EL (cell line): ENCODE measurements at places on chromosomes 1 and 21.

DNA sequence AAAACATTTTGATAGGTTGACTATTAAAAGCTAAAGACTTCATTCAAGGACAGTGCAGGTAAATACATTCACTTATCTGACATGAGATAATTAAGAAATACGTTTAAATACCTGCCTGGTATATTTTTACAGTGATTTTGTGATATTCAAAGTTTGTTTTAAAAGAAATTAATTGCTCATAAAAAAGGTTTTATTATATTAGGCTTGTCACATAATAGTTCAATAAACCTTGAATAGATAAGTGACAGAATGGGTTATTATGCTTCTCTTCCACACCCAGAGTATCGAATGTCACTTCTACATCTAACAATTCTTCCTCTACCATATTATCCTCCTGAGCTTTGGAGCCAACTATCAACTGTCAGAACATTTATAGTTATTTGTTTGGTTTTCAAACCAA is 60.0 kb downstream of the LTN1 start:
- no peak for DNase-seq

GRCh38 chr1:15139654-15140350 is 13.7 kb upstream of the TMEM51 start:
- peak; percentile 20 for DNase-seq

GRCh38 chr1:9758559-9759121 is 65.1 kb downstream of the CLSTN1 start:
- no peak for DNase-seq

GRCh38 chr1:230066031-230066430 is 1.0 kb upstream of the GALNT2 start:
- no peak for DNase-seq

- DNase-seq: no peak
Measured at GRCh38 chr21:17572431-17572830, 40.3 kb downstream of the BTG3 start.

GRCh38 chr21:42153746-42154145 is 65.2 kb upstream of the ABCG1 start:
- DNase-seq: no peak

DNA sequence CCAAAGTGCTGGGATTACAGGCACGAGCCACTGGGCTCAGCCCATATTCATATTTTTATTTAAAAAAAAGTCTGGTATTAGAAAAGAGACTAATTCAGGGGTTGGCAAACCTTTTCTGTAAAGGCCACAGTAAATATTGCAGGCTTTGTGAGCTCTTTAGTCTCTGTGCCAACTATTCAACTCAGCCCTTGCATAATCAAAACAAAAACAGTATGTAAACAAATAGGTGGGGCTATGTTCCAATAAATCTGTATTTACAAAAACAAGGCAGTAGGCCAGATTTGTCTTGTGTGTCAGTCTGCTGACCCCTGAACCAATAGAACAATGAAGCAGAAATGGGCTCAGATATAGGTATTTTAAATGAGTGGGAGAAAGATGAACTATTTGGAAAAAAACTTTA is 49.3 kb downstream of the CDC42BPA start:
- DNase-seq: no peak

GRCh38 chr1:14580986-14581385 is 17.5 kb upstream of the KAZN start:
- DNase-seq: no peak

- DNase-seq: peak; percentile 78
Measured at GRCh38 chr1:77824079-77824478, 44.6 kb downstream of the MIGA1 start.

GRCh38 chr1:211723273-211723672 is 47.9 kb upstream of the NEK2 start:
- DNase-seq: no peak

- no peak for DNase-seq
Measured at GRCh38 chr1:207862241-207862787, 48.6 kb downstream of the CD34 start.

DNA sequence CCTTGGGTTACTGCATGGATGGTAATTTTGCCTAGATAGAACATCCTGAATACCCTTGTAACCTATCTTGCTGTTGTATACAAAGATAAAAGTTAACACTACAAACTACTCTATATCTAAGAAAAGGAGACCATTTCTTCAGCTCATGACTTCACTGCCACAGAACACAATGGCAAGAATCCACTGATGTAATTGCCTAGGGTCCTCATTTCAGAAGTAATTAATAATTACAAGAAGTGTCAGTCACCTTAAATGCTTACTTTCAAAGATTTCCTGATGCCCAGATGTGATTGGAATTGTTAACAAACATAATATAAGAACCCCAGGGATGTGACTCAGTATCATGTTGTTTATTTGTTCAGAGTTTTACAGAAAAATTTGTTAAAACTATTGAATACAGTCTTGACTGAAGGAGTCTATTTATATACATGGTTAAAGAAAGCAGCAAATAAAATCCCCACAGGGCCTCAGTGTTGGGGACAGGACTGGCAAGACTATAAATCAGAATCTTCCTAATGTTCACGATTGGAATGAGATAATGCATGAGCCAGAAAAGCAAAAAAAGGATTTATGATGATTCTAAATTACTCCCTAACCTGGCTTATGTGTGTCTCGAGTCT is 83.9 kb downstream of the CRB1 start:
- peak; percentile 20 for DNase-seq

GRCh38 chr1:181128592-181129497 is 40.3 kb downstream of the IER5 start:
- no peak for DNase-seq

DNA sequence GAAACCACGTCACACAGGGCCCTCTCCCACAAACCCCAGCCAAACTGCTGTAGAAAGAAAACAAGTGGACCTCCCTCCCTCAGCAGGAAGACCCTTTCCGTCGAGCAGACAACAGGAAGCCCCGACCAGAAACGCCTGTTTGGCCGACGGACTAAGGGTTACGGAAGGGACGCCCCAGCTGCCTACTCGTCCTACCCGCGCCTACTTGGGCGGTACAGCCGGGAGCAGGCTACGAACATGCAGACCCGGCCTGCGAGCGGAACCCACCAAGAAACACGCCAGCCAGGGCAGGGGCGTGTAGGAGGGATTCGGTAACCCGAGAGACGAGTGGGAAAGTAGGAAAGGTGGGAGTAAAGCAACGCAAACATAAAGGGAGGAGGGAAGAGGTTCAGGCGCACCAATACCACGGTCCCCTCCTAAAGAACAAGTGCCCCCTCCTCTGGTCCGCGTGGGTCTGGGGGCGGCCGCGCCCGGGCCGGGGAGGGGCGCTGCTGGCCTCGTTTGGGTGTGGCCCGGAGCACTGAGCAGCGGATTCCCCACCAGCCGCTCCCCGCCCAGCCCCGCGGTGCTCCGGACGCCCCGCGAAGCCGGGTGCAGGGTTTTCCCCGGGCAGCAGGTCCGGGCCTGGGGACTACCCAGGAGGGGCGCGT is 450 bp downstream of the S100A10 start:
- peak; percentile 46 for DNase-seq

DNA sequence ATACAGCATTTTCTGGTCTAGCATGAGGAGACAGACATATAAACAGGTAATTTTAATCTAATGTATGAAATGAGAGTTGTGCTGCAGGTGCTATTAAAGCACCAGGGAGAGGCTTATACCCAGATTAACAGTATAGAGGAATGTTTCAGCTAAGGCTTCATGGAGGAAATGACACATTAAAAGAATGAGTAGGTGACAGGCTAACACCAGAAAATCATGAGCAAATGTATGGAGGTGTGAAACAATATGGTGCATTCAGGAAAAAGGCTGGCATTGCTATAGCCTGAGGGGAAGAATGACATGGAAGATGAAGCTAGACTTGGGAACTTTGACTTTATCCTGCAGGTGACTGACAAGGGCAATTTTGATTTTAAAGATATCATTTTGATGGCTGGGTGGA is 7.0 kb downstream of the ARPC5 start:
- DNase-seq: no peak

DNA sequence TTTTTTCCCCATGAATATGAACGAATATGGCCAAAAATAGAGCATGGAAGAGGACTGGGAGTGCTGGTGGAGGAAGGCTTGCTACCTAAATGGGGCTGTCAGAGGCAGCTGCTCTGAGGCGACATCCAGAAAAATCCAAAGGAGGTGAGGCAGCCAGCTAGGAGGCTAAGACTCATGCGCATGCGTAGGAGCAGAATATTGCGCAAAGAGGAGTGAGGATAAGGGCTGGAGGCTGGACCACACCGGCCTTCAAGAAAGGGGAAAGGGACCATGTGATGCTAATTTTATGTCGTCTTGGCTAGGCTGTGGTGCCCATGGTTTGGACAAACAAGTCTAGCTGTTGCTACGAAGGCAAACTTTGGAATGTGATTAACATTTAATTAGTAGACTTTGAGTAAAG is 30.5 kb downstream of the HEYL start:
- DNase-seq: no peak
